ENCODE measurements at places on chromosomes 1 and 21.

DNA sequence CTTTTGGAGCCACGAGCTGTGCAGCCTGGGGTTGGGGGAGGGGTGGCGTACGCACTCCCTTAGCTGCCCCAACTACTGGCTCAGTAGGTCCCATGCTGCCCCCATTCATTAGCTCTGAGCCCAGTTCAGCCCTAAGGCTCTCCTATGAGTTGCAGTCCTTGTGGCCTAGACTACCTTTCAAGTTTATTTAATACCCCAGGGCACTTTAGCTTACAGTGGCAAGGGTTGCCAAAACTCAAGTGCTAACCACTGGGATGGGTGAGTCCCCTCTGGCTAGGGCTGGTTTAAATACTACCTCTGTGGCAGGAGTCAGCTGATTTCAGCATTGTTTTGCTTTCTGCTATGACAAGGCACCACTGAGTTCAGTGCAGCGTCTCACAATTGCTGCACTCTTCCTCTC is 118.2 kb downstream of the ODF2L start:
- no peak for DNase-seq

DNA sequence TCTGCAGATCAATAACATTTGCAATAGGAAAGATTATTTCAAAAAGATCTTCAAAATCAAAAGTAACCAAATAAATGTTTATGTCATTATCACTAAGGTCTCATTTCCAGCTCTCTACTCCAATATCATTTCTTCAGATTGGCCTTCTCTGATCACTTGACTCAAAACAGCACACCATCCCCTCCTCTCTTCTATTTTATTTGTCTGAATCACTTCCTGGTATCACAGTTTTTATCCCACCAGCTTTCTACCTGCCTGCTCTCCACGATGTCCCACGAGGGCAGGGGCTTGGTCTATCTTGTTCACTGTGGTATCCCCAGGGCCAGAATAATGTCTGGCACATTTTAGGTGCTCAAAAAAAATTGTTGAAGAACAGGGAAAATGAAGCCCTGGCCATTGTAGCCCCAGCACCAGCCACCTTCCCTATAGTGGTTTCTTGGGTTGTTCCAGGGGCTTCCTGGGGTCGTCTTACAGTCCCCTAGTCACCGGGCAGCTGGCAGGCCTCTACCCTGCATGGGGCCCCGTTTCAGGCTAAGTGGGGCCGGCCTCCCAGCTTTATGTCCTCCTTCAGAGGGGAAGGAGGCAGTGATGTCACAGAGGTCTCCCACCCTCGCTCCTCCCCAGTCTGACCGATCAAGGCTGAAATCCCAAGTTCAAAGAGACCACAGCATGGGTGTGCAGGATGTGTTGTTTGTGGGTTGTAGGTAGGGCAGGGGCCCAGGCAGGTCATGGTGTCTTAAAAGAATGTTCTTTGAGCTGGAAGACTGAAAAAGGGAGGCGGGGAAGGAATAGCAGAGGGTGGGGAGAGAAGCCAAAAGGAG is 3.5 kb upstream of the PADI1 start:
- DNase-seq = peak; percentile 38

GRCh38 chr1:7046314-7046713 is 261.1 kb downstream of the CAMTA1 start:
- DNase-seq = no peak

DNA sequence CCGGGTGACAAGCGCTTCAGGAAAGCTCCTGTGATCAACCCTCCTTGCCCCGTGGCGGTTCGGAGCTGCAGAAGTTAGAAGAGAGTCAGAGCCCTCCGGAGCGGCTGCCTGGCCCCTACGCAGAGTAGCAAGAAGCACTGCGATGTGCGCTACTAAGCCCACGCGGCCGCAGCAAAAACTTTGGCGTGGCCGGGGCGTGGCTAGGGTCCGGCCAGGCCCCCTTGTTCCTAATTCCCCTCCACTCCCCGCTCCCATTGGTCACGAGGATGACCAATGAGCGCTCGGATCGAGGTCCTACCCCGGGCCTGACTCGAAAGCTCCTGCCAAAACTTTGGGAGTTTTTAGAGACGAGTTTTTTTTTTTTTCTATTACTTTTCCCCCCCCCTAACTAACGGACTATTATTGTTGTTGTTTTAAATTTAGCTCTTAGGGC is at the start of gene HLX:
TSS of gene HLX (plus strand) at position 368 of the 433 bp plus-strand sequence. CDS start 415 bp downstream, outside the sequence.
- DNase-seq = peak; percentile 45

DNA sequence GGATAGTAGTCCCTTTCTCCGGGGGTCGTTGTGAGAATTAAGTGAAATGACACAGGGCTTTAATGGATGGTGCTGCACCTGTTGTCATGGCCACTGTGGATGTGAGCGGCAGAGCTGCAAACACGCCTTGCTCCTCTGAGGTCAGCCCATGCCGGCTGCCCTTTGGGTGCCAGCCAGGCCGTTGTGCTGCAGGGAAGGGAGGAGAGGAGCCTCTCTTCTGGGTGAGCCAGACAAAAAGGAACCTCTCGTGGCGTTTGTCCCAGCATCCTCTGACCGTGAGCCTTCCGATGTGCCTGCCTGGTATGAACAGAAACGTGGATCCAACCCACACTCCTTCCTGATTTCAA is 383.0 kb upstream of the VAMP3 start:
- DNase-seq = no peak

DNA sequence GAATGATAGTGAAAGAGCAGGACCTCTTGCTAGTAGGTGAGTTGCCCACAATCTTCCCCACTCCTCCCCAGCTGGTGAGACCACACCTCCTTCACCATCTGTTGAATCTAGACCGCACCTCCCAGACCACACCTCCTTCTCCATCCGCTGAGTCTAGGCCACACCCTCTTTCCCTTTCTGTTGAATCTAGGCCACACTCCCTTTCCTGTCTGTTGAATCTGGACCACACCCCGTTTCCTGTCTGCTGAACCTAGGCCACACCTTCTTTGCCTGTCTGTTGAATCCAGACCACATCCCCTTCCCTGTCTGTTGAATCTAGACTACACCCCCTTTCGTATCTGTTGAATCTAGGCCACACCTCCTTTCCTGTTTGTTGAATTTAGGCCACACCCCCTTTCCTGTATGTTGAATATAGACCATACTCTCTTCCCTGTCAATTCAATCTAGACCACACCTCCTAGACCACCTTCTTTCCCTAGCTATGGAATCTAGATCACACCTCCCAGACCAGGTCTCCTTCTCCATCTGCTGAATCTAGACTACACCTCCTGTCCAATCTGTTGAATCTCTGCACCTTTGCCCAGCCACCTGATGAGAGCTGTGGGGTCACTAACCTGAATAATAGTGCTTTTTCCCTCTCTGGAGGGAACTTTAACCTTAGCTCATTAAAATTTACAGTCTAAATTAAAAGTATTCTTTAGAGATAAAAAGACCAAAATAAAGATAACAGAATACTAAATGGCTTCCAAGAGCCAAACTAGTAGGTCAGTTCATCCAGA is 116.3 kb downstream of the DAB1 start:
- DNase-seq = peak; percentile 43

GRCh38 chr21:43294194-43294902 is 125.5 kb downstream of the CRYAA start:
- no peak for DNase-seq
